ENCODE measurements at places on chromosomes 2 and 18.
A peak's percentile ranks its signal among the peaks of the same experiment; 100 is the strongest.

DNA sequence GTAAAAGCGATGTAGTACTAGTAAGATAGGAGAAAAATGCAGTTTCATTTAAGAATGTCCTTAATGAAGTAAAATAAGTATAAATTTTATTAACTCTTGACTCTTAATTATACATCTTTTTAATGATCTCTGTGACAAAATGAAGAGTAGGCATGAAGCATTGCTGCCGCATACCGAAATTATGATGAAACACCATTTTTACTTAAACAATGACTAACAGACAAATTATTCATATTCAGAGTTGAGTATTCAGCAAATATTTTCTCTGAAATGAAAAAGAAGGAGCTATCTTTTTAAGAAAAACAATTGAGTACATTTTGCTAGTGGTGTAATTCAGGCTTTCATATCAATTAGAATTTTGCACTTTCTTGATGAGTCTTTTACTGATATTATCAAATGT, 150.6 kb upstream of the DOCK10 start:
- DNase-seq, result no peak

DNA sequence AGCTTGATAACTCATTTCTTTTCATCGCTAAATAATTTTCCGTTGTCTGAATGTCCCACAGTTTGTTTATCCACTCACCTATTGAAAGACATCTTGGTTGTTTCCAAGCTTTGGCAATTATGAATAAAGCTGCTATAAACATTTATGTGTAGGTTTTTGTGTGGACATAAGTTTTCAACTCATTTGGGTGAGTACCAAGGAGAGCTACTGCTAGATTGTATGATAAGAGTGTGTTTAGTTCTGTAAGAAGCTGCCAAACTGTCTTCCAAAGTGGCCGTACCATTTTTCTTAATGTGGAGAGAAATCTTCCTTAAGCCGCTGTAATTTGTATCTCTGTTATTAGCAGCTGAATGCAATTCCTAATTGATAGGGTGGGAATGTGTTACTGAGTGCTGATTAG, 11.4 kb upstream of the CTIF start:
- DNase-seq, result no peak

- DNase-seq, result no peak
Observed at GRCh38 chr2:19866771-19867170, 35.0 kb downstream of the TTC32 start.

- no peak for DNase-seq
Observed at GRCh38 chr2:180319586-180320405, 312.7 kb upstream of the CWC22 start.

GRCh38 chr2:149991576-149991975, 404.0 kb upstream of the MMADHC start:
- DNase-seq, result no peak

DNA sequence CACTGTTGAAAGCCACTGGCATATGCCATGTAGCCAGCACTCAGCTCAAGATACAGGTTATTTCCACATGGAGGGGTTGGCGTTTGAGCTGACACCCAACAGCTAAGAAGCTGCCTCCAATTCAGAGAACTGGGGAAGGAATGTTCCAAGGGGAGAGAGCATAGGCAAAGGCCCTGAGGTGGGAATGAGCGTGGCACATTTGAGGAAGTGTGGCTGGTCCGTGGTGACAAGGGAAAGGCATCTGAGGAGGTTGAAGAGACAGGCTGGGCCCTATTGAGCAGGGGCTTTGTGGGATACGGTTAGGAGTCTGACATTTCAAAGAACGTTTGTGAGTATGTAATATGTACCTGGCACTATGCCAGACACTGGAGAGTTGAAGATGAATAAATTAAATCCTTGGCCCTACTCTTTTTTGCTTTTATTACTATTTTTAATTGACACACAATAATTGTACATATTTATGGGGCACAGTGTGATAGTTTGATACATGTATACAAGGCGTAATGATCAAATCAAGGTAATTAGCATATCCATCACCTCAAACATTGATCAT, 27.6 kb upstream of the TMBIM1 start:
- DNase-seq, result no peak

DNA sequence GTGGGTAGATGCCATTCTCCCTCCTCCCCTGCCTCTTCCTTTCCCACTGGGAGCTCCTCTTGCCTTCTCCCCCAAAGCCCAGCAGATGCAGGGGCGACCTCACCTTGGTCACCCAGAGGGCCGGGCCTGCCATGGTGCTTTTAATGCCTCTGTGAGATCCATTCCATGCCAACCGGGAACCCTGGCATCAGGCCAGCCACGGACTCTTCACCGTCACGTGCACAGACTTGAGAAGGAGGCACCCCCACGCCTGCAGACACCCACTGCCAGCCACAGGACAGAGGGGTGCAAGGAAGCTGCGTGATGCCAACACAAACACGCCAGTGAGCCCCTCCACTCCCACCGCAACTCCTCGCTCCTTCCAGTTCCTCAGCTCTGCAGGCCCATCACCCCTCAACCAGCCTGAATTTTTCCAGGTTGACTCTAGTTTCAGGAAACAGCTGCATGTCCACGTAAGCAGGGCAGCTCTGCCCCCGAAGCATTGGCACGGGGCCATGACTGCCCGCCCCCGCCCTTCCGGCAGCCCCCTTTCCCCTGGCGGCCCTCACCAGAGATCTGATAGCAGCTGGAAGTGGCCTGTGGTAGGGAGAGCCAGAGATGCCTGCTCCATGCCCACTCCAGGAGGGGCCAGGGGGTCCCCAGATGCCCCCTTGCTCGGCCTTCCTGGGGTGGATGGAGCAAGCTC, 50.8 kb downstream of the DNMT3A start:
- DNase-seq, result peak; percentile 61

- no peak for DNase-seq
Observed at GRCh38 chr2:60742419-60742818, 13.6 kb upstream of the PAPOLG start.

DNA sequence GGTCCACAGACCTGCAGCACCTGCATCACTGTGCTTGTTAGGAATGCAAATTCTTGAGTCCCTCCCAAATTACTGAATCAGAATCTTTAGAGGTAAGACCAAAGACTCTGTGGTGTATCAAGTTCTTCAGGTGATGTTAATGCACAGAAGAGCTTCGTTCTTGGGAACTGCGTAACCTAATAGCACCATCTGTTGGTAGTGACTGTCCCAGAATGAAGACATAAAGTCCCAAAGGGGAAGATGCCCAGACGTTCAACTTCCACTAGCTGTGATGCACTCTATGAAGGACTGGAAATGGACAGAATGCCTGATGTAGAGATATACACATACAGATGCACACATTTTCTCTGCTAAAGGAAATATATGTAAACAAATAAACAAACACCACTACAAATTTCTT, 576.0 kb downstream of the LRP1B start:
- DNase-seq, result no peak
